ENCODE measurements at places on chromosomes 1 and 21. TPM values are rescaled to one million over a fixed set of nuclear protein-coding genes. Genes with fewer than 3 reads are reported as not detected.

Gene CFHR2
- not detected for total RNA-seq

Gene CLCA1
- not detected for total RNA-seq

Gene KCNE2
- not detected for total RNA-seq

- peak; percentile 67 for DNase-seq
These were observed 7.6 kb downstream of the LAPTM5 start for GRCh38 chr1:30749691-30750583.

DNA sequence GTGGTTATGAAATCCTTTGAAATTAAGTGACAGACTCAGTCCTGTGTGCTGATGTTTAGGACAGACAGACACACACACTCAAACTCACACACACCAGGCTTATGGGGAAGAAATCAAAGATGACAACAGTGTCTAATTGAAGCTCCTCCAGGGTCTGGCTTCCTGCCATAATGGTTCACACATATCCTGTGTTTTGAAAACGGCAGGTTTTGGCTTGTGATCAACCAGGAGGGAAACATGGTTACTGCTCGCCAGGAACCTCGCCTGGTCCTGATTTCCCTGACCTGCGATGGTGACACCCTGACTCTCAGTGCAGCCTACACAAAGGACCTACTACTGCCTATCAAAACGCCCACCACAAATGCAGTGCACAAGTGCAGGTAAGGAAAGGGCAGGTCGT lies 4.6 kb downstream of the MTARC1 start:
- DNase-seq, result no peak

All from chondrocyte (in vitro differentiated cells).